ENCODE measurements at places on chromosomes 7 and 10.

GRCh38 chr7:142771353-142771723 lies 568 bp downstream of the PRSS2 start:
- DNase-seq: no peak

GRCh38 chr10:71028066-71028465 lies 139.7 kb upstream of the PCBD1 start:
- no peak for DNase-seq

DNA sequence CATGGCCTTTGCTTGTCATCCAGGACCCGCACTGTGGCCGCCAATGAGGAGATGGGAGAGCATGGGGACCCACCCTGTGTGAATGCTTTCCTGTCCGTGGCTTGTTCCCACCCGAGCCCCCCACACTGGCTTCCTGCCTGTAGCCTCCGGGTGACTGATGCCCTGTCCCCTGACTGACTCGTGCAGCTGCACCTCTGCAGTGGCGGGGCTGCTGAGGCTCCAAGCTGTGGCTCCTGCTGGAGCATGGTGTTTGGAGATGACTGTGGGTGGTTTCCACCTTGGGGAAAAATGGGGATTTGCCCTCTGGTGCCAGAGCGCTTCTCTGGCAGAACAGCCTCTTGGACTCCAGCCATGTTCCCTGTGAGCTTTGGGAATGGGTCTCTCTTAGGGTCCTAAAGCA lies 2.1 kb downstream of the CAMK1D start:
- no peak for DNase-seq

DNA sequence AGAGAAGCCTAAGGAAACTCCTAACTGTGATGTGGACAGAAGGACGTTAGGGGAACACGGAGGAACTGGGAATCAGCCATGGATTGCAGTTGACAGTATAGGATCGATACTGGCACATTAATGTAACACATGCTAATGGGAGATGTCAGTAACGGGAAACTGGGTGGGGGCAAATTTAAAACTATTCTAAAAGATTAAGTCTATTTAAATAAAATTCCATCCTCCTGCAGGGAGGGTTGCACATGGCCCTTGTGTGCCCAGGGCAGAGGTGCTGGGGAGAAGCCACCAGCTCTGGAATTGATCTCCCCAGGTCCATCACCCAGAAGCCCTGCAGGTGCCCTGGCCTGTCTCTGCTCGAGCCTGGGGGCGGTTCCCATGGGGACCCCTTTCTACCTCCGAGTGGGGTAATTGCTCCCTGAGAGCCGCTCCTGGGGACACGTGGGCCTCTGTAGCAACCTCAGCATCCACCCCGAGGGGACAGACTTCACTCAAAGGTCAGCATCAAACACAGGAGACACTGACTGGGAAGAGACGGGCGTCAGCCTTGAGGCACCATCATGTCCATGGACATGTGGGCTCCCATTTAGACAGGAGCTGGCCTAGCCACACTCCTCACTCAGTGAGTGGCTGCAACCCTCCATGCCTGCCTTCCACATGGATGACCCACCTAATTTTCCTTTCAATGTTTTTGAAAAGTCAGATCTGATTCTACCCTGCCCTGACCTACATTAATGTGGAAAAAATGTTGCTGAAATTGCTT lies 21.1 kb downstream of the SCART1 start:
- no peak for DNase-seq

DNA sequence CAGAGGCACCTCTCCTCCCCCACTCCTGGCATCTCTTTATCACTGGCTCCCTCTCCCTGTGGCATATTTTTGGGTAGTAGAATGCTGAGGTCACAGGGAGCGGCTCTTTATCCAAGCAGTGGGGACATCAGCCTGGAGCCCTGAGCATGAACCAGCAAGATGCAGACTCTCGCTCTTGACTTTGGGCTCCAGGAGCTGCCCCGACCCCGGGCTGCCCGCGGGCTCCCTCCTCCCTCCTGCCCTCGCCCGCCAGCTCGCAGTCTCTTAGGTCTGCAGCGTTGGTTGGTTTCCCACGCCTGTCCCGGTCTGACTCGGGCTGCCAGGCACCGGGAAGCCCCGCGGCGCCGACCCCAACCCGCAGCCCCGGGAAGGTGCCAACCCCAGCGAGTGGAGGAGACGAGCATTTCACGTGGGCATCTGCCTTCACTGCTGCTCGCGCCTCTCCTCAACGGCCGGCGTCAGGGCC lies 1.3 kb downstream of the INSYN2A start:
- no peak for DNase-seq

DNA sequence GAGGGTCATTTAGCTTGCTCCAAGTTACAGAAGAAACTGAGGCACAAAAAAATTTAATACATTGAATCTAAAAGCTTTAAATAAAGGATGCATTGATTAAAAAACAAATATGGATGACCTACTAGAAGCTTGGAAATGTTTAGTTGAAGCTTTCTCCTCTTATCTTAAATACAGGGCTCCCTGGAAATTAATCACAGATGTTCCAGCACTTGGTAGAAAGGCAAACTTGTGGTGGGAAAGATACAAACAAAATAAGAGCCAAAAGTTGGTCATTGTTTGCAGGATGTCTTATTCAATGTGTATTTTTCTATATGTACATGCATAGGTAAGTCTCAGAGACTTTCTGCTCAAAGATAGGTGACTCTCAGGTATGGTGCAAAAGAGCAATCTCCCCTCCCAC lies 40.7 kb upstream of the LYZL1 start:
- DNase-seq: no peak
